ENCODE measurements at places on chromosomes 2 and 18.

DNA sequence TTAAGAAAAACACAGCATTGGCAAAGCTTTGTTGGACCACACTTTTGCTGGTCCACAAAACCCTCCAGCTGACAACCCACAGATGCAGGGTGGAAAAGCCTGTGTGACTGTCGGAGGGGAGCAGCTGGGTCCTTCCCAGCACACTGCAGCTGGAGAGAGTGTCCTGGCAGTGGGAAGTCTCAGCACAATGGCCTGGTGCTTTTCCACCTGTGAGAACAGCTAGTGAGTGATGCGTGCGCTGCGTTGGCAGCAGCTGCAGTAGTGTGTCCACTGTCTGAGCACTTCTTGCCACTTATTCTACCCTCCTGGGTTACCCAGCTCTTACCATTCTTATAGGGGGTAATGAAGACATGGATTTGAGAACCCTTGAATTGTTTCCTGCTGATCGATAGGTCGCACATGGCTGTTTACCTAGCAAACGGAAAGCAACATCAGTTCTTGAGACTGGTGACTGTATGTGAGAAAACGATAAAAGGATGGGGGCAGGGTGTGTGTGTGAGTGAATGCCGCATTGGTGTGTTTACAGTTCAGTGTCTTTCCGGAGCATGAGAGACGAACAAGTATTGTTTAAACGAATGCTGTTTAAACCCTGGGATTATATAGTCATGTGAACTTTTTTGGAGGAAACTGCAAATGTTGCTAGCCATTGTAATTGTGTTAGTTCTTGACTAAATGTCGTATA lies 69.7 kb downstream of the LYPD6 start:
- DNase-seq, result peak; percentile 59

DNA sequence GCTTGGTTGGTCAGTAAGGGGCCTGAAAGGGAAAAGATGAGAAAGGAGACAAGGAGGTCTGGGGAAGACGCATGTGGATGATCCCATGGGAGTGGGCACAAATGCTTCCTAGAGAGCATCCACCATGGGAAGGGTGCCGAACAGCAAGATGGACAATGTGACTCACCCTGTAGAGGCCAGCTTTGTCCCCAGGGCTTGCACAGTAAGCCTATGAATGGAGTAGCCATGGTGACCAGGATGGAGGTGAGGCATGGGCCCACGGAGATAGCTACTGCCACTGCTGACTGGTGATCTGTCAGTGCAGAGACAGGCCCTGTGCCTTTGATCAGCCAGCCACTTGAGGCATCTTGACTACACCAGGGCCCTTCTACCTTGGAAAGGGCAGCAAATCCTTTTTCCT lies 172.6 kb downstream of the HAUS1 start:
- no peak for DNase-seq

GRCh38 chr2:192161656-192162290 lies 33.0 kb downstream of the TMEFF2 start:
- DNase-seq, result no peak

DNA sequence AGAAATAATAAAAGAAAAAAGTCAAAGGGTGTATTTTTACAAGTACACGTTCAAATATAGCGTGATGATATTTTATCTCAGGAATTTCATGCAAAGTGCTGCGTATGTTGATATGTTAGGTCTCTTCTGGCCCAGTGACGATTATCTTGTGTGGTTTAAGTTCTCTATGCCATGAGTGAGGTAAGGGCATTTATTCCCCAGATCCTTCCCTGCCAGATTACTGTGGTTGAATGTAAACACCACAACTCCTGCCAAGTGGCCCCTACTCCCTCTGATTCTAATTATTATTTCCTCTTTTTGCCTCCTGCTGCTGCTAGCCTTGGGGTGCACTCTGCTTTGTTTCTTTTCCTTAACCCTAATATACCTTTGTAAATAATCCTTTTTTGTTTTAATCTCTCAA lies 12.2 kb downstream of the SCN2A start:
- DNase-seq, result no peak

- peak; percentile 26 for DNase-seq
These were observed 221.5 kb upstream of the SLC35G4 start for GRCh38 chr18:11387880-11388279.

GRCh38 chr2:172859581-172860335 lies 124.1 kb downstream of the RAPGEF4 start:
- DNase-seq, result no peak

DNA sequence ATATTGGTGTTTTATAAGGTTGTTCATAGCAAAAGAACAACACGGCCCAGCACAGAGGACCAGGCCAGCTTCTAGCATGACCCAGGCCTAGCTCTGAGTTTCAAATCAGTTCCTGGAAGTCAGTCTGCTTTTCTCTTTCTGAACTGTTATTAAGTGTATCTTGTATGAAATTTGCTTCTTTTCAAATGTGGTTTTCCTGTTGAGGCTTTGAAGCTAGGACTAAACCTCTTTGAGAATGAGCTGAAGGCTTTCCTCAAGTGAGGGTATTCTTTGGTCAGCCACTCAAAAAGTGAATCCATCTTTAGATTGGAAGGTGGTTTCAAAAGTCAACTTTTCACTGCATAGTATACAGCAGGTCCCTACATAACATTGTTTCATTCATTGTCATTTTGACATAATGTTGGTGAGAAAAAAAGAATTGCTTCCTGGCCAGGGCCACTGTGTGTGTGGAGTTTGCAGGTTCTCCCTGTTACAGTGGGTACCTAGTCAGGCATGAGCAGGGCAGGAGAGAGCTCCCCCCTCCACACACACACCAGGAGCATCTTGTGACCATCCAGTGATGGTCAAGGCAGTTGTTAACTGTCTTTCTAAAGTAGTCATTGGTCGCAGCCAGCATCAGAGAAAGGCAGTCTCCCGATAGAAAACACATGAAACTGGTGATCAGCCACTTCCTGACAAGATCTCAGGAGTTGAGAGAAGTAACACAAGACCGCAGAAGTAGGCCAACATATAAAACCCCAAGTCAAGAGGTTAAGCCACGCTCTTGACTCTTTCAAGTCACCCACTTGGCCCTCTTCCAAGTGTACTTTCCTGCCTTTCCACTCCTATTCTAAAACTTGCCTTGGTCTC lies 6.7 kb upstream of the ACAA2 start:
- DNase-seq, result no peak

GRCh38 chr2:184589261-184589660 lies 9.1 kb upstream of the ZNF804A start:
- DNase-seq, result no peak

DNA sequence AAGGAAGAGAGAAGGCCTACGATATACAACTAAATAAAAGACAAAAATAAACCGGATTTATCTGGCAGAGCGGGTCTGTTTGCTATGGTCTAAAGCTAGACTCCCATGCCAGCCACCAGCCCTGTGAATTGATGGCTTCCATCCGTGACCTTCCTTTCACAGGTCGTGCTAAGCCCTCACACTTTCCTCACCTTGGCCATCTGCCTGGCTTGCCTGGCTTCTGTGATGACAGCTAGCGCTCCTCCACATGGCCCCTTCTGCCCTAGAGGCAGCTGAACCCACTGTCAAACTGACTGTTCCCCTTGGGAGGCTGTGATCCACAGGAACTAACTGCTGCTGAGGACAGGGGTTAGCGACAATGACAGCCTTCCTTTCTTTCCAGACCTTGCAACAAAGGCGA lies 32.5 kb downstream of the GAREM1 start:
- DNase-seq, result no peak

DNA sequence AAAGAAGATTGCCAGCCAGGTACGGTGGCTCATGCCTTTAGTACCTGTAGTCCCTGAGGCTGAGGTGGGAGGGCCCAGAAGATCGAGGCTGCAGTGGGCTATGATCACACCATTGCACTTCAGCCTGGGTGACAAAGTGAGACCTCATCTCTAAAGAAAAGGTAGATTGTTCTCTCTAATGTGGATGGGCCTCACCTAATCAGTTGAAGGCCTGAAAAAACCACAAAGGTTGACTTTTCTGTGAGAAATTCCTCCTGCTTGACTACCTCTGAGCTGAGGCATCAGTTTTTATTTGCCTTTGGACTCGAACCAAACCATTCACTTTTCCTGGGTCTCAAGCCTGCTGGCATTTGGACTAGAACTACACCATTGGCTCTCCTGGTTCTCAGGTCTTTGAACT lies 142.1 kb upstream of the CYP26B1 start:
- DNase-seq, result no peak

- DNase-seq, result no peak
These were observed 71.0 kb upstream of the MMADHC start for GRCh38 chr2:149658553-149658952.

GRCh38 chr18:67553437-67553836 lies 36.9 kb upstream of the DSEL start:
- DNase-seq, result no peak

- DNase-seq, result no peak
These were observed 473.8 kb downstream of the DCC start for GRCh38 chr18:52813635-52814416.

GRCh38 chr2:145221516-145221915 lies 701.6 kb upstream of the ZEB2 start:
- DNase-seq, result no peak

DNA sequence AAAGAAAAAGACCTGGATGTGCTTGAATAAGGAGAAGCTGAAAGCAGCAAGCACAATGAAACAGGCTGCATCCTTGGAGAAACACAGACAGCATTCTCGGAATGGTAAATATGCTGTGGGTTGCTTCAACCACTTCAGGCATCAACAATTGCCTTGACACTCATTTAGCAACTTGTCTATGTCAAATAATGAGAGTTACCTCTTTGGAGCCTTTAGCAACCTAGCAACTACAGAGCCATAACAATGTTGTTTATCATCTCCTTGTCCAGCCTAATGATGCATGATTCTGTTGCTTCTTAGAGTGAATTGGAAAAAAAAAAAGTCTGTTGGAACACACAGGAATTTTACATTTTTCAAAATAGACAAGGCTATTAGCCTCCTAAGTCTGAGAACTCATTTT lies 410.6 kb downstream of the PIK3C3 start:
- DNase-seq, result no peak

GRCh38 chr2:132937629-132938028 lies 267.6 kb upstream of the LYPD1 start:
- no peak for DNase-seq

DNA sequence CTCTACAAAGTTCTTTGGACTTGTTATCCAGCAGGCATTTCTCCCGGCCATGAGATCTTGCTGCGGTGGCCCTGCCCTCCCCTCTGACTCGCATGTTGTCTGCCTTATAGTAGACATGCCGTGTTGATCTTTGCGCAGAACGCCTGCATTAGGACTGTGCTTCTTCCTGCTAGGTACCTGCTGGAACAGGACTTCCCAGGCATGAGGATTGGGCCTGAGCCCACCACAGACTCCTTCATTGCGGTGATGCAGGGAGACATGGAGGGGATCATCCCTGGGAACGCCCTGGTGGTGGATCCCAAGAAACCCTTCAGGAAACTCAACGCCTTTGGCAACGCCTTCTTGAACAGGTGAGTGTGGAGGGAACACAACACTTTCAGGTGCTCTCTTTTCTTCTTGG lies 10.1 kb downstream of the EHD3 start:
- no peak for DNase-seq

GRCh38 chr2:173981520-173981919 lies 16.3 kb upstream of the SP3 start:
- no peak for DNase-seq

- DNase-seq, result no peak
These were observed 416.6 kb downstream of the PLCL1 start for GRCh38 chr2:198220763-198221610.

DNA sequence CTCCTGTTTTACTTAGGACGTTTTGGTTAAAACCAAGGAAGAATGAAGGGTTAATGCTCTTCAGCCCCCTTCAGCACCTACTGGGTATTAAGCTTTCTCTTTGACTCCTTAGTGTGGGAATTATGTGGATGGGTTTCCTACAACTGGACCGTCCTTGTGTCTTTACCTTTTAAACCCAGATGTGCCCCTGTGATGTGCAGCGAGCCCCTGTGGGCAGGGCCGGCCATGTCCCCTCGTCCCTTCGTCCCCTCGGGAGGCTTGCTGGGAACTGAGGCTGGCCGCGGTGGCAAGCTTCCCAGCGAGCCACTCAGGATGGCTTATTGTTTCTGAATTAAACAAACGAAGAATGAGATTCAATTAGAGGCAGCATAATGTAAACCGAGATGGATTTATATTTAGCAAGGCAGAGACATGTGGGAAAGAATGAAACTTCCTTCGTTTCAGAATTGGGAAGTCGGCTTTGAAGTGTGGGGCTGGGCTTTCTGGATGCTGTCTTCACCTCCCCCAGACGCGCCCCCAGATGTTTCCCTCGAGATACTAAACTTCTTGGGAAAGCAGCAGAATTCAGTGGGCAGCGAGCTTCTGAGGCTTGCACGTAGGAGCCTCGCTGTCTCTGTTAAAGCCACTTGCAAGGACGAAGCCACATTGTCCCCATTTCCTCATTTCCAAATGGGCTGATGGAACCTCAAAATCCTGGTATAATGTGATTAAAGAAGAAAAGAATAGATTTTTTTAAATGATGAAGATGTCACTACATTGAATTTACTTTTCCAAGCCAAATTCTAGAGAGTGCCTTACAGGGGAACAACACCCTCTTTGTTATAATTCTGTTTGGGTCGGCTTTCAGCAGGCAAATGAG lies 146.0 kb downstream of the VAPA start:
- no peak for DNase-seq

DNA sequence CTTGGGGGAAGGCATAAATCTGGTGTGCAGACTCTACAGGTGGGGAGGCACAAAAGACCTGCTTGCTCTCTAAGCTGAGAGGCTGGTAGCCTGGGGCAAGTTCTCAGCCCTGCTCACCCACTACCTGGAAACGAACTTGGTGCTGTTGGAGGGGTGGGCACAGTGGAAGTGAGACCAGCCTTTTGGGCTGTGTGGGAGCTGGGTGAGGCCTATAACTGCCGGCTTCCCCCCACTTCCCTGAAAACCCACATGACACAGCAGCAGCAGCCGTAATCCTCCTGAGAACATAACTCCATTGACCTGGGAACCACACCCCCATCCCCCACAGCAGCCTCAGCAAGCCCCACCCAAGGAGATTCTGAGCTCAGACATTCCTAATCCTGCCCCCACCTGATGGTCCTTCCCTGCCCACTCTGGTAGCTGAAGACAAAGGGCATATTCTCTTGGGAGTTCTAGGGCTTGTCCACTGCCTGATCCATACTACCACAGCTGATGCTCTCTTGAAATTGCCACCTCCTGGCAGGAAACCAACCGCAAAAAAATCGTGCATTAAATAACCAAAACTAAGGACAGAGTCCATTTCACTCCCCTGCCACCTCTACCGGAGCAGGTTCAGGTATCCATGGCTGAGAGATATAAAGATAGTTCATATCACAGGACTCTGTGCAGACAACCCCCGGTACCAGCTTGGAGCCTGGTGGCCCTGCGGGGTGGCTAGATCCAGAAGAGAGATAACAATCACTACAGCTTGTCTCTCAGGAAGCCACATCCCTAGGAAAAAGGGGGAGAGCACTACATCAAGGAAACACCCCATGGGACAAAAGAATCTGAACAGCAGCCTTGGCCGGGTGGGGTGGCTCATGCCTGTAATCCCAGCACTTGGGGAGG lies 178.1 kb downstream of the NDUFA10 start:
- DNase-seq, result no peak

DNA sequence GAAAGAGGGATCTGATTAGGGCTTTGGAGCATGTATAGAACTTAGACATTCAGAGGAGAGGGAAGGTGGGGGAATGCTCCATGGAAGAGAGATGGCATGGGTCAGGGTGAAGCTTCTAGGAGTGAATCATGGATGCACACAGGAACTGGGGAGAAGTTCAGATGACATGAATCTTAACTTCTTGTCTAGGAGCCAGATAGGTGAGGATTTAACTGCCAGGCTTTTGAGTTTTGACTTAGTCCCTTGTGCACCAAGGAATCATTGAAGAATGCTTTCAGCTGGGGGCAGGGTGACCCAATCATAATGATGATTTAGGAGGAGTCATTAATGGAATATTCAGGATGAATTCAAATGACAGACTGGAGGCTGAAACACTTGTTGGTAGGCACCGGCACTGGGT lies 48.7 kb downstream of the ACYP2 start:
- no peak for DNase-seq

Data from mucosa of gallbladder (tissue), 1 donor.